ENCODE measurements at places on chromosomes 11 and 22. TPM values are rescaled to one million over a fixed set of nuclear protein-coding genes. Genes with fewer than 3 reads are reported as not detected.
A peak's percentile ranks its signal among the peaks of the same experiment; 100 is the strongest.

PHRF1 gene
- 14.8 TPM for total RNA-seq

GRCh38 chr11:27421819-27422494 lies 50.6 kb downstream of the LGR4 start:
- no peak for DNase-seq

- peak; percentile 84 for DNase-seq
Measured at GRCh38 chr11:74636630-74637184, 44.3 kb downstream of the POLD3 start.

- no peak for DNase-seq
Measured at GRCh38 chr11:132200353-132200936, 830.0 kb downstream of the NTM start.

GRCh38 chr11:60767388-60767811 lies 10.7 kb downstream of the MS4A15 start:
- DNase-seq = no peak

DNA sequence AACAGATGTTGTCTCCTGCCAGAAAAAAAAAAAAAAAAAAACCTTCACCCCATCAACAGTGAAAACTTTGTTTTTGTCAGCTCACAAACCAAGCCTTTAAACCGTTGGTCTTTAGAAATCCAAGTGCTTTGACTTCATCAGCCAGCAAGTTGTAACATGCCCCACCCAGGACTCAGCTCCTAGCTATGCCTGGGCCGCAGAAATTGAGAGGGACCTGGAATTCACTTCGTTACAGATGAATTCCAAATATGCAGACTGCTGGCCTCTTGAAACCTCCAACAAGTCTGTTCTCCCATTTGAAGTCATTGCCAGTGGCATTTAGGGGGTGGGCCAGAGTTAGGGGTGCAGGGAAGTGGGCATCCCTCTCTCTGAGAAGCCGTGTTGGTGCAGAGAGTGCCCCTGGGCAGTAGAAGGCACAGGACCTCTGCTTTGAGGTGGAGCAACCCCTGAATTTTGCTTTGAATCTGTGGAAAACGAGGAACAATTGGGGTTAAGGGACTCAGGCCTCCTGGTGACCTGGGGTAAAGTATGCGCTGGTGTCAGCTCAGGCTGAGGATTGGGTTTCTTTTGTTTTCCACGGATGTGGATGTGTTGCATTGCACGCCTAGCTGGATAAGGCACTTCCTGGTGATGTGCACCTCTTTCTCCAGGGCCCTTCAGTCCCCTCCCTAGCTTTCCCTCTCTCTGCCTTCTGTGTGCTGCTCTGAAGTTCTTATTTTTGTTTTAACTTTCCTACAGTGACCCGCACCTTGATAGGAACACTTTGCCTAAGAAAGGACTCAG lies 109.5 kb downstream of the DBX1 start:
- no peak for DNase-seq

DNA sequence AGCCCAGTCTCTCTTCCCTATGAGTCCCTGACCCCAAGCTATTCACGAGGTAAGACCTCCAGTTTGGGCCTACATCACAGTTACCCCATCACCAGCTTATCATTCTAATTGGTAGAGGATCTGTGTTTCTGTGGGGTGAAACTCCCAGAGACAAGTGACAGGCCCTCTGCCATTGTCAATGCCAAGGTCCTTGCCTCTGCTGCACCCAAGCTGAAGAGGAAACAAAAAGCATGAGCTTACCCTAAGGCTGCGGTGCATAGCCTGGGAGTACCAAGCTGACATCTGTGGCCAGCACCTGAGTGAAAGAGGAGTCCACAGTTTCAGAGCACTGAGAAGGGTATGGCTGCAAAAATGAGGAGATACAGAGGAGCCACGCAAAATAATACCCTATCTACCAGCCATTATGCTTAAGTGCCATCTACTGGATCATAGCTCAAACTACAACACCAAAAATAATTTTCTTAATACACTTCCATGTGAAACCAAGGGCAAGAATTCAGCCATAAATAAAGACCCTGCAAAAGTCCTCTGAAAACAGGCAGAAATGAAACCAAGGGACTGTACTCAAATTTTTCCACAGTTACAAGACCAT lies 62.3 kb upstream of the ANO5 start:
- DNase-seq = no peak

- DNase-seq = no peak
Measured at GRCh38 chr22:48175721-48176120, 1413.3 kb downstream of the TBC1D22A start.

CNTF gene
- 3.0 TPM for total RNA-seq

DNA sequence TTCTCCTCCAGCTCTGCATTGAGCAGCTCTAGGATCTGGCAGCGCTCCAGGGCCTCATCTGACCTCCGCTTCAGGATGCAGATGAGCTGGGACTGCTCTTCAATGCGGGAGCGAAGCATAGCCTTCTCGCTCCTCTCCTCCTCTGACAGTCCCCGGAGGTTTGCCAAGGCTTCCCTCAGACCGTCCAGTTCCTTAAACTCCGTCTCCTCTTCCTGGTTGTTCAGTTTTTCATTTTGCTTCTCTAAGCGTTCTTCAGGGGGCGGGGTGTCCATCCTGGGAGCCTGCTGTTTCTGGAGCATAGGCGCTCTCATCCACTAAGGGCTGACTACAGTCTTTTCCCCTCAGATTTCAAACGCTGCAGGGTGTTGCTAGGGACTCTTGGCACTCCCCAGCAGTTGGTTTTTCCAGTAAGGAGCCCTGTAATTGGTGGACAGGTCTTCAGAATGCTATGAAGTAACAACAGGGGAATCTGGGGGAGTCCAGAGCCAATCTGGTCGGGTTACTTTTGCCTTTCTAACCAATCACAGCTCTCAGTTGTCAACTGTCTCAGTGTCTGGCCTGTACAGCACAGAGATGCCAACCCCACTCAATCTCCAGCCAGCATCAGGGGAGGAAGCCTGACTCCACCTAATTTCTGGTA lies at the start of gene CCDC89:
Gene CCDC89 (minus strand): TSS at position 376 of the 640 bp plus-strand sequence. CDS start 65 bp downstream, at position 311.
- peak; percentile 30 for DNase-seq

DNA sequence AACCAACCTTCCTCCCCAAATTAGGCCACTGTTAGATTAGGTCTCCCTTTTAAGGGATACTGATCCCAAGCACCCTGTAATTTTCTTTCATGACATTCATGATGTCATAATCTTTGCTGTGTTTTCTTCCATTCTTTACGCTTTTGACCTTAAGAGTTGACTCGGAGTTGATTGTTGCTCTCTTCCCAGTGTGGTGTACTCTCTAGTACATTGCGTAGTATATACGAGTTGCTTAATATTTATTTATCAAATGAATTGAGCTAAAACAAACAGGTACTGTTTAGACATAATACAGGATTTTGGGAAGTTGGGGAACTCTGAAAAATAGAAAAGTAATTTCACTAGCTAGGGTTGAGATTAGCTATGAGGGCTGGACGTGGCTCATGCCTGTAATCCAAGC lies 49.8 kb downstream of the SVIP start:
- no peak for DNase-seq

GRCh38 chr22:49497266-49497665 lies 330.4 kb downstream of the BRD1 start:
- no peak for DNase-seq

GRCh38 chr11:57277845-57278720 lies 41.0 kb upstream of the APLNR start:
- DNase-seq = peak; percentile 73

- peak; percentile 46 for DNase-seq
Measured at GRCh38 chr11:46489656-46490560, 98.3 kb upstream of the CHRM4 start.

- DNase-seq = no peak
Measured at GRCh38 chr11:94854770-94855633, 86.8 kb downstream of the AMOTL1 start.

GRCh38 chr11:34650528-34650927 lies 29.6 kb downstream of the EHF start:
- no peak for DNase-seq

DNA sequence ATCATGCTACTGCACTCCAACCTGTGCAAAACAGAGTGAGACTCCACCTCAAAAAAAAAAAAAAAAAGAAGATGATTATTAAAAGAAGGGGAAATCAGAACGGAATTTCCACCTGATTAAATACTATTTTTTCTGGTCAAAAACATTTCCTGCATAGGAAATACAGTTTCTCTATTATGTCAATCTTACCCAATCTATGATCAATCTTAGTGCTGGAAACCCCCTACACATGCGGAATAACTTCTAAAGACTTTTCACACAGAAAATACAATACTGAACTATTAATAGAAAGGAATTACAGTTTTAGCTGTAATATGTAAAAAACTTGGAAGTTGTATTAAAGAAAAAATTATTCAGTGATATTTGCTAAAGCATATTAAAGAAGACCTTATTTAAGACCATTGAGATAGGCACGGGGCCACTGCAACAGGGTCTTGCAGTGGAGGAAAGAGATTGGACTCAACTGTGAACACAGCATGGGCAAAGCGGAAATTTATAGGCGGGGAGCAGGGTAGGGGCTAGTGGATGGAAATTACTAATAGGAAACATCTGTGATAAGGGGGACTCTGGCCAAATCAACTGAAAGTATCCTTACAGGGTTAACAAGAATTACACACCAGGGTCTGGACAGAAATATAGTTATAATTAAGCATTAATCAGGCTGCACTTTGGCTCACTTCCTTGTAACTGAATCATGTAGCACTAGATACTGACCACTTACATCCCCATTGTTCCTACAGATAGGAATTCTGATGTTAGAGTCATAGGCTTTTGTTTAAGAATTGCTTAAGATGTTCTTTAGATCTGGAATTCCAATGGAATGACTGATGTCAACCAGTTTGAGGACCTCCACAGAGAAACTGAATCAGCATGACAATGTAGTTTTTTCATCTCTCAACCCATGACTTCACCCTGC lies 411.5 kb upstream of the DDI1 start:
- DNase-seq = peak; percentile 93

DNA sequence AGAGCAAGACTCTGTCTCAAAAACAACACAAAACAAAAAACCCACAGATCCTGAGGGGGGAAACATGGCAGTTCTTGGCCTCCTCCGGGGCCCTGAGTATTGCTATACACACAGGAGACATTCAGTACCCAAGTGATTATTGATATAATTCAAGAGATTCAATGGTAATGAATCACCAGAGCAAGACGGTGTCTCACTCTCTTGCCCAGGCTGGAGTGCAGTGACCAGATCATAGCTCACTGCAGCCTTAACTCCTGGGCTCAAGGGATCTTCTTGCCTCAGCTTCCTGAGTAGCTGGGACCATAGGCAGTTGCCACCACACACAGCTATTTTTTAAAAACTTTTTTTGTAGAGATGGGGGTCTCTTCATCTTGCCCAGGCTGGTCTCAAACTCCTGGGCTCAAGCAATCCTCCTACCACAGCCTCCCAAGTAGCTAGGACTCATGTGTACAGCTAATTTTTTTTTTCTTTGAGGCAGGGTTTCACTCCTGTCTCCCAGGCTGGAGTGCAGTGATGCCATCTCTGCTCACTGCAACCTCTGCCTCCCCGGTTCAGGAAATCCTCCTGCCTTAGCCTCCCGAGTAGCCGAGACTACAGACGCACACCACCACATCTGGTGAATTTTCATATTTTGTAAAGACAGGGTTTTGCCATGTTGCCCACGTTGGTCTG lies 21.8 kb upstream of the PIK3C2A start:
- DNase-seq = no peak

GAB4 gene
- not detected for total RNA-seq

- DNase-seq = no peak
Measured at GRCh38 chr11:33052231-33052630, 12.9 kb downstream of the TCP11L1 start.

GRCh38 chr22:17770180-17771077 lies 3.8 kb downstream of the BID start:
- DNase-seq = no peak

DNA sequence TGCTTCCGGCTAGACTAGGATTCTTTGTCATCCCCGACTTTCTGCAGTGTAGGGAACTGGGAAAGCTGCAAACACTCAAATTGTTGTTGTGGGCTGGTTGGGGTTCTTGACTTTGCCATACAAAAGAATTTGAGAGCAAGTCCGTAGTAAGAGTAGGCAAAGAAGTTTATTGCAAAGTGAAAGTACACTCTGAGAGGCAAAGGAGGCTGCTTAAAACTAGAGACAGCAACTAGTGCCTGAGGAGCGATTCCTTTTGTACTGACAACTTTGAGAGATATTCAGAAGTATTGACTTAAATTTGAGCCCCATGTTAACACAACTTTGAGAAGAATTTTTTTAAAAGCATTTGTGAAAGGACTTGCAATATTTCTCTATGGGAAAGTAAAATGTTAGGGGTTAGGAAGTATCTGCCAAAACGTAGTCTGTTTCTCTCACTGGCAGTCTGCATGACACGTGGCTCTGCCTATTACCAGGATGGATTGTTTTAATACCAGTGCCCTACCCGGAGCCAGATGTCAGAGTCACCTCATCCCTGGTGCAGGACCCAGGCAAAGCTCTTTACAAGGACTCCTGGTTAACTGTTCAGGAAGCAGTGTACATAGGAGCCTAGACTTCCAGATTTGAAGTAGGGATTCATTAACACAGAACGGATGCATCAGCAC lies 85.0 kb upstream of the CLPB start:
- peak; percentile 30 for DNase-seq

- peak; percentile 9 for DNase-seq
Measured at GRCh38 chr11:116927163-116927974, 89.9 kb upstream of the APOA1 start.

FDXACB1 gene
- 4.7 TPM for total RNA-seq

- DNase-seq = no peak
Measured at GRCh38 chr11:79122759-79123158, 318.1 kb downstream of the TENM4 start.

DNA sequence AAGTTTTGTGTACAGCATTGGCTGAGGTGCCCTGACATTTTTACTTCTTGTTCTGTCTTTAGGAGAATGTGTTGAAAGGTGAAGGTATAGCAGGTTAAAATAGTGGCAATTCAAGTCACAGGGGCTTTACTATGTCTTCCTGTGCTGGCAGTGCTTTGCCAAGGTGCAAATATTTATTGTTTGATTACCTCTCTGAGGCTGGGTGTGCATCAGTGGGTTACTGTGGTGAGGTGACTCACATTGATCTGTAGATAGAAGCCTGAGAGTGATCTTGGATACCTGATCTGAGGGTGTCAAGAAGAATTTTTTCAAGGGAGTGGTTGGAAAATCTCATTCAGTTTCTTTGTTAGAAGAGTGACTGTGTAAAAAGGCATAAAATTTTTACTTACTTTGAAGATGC lies 90.0 kb downstream of the ARHGAP42 start:
- peak; percentile 5 for DNase-seq

GRCh38 chr11:120629407-120630080 lies 118.0 kb downstream of the GRIK4 start:
- no peak for DNase-seq
